Amygdala (tissue), 56 donors: ENCODE measurements at places on chromosomes 11 and 22.

GRCh38 chr11:47101406-47101805 is 75.3 kb downstream of the ARFGAP2 start:
- DNase-seq = no peak

DNA sequence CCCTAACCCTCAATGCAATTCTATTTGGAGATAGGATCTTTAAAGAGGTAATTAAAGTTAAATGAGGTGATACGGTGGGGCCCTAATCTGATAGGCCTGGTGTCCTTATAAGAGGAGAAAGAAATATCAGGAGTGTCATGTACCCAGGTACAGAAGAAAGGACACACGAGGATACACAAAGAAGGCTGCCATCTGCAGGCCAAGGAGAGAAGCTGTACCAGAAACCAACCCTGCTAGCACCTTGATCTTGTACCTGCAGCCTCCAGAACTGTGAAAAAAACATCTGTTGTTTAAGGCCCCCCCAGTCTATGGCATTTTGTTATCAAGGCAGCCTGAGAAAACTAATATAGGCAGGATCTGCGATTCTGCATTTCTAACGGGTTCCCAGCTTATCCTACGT is 44.2 kb downstream of the FBXO7 start:
- no peak for DNase-seq

DNA sequence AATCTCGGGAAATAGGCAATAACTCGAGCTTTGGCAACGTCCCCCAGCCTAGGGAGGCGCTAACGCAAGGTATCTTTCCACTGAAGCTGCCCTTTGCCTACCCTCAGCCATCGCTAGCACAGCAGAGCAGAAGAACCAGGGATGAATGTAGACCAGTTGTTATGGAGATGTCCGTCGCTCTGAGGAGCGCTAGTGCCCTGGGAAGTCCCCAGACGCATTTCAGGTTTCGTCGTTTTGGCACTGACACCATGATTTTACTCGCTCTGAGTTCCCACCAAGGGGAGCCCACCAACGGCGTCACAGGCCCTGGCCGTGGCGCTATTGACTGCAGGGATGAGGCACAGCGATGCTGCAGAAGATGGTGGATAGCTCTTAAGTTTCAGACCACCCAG is 22.7 kb upstream of the BDNF start:
- DNase-seq = no peak

- peak; percentile 70 for DNase-seq
These were observed 13.4 kb downstream of the TNKS1BP1 start for GRCh38 chr11:57311109-57311936.
